GOT3 (cell line): ENCODE measurements at places on chromosomes 3 and 15.

DNA sequence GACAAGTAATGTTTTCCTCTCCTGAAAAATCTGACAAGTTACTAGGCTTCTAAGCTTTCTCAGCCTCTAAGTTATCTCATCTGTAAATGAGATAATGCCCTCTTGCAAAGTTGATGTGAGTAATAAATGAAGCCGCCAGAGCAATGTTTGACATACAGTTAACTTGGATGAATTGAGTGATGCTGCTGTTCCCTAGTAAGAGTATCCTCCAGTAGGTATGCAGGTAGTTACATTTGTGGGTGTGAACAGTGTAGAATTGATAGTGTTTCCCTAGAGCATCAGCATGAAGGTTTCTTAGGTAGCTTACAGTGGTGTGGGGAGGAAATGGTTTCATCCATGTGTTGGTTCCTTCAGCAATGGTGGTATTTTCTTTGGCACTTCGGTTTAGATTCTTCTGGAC, 3.4 kb downstream of the ATP2C1 start:
- DNase-seq, result no peak

GRCh38 chr3:127339928-127340861, 52.3 kb upstream of the PRR20G start:
- no peak for DNase-seq

DNA sequence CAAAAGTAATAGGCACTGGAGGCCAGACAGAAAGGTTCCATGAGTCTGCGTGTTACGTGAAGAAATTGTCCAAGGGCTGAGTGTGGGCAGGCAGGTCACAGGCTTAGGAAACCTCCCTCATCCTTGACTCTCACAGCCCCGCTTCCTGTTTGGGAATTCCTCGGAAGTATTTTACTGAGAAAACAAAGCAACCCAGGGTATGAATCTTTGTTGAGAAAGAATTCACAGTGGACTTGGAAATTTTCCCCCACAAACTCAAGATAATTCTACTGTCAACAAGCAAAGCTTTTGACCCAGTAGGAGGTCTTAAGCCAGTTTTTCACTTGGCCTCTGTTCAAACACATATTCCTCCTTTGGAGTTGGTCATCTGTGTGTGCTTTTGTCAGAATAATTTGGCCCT, 377.1 kb upstream of the TPM1 start:
- no peak for DNase-seq

- DNase-seq, result no peak
These were observed 36.8 kb upstream of the CNTN3 start for GRCh38 chr3:74651292-74651691.

DNA sequence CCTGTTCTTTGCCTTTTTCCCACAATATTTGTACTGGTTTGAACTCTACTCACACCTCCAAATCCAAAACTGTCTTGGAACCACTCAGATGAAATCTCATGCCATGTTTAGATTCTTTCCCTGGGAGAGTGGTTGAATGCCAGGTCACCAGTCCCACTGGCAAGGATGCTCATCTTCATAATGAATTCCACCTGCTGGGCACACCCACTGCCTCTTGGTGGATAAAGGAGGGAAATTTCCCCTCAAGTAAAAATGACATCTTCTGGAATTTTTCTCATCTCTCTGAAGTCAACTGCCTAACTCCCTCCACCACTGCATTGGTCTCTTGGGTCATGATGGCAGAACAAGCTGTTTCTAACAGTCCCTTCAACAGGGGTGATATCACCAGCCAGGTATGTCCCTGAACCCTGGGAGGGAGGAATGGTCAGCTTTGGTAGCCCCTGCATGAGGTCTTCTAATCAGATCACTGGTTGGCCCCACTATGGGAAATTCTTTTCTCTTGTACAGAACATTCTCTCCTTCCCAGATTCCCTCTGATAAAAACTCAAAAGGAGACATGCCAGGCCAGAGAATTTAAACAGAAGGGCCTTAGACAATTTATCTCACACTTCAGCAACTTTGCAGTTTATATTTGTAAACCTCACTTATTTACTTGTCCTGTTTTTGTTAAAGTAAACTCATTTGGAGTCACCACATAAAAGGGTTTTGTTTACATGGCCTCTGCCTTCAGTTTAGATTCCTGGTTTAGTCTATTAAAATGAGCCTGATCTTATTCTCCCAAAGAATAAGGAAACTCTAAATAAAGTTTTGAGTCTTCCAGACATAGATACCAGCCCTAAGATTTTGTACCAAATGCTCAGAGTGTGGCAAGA, 143.4 kb downstream of the WNT5A start:
- no peak for DNase-seq
